Endothelial cell (in vitro differentiated cells): ENCODE measurements at places on chromosomes 12 and 14. TPM values are rescaled to one million over a fixed set of nuclear protein-coding genes. Genes with fewer than 3 reads are reported as not detected.

GRCh38 chr14:30528119-30528518 is 30.8 kb upstream of the G2E3 start:
- no peak for DNase-seq

- no peak for DNase-seq
These were observed 1.6 kb downstream of the RHOJ start for GRCh38 chr14:63205866-63206265.

DNA sequence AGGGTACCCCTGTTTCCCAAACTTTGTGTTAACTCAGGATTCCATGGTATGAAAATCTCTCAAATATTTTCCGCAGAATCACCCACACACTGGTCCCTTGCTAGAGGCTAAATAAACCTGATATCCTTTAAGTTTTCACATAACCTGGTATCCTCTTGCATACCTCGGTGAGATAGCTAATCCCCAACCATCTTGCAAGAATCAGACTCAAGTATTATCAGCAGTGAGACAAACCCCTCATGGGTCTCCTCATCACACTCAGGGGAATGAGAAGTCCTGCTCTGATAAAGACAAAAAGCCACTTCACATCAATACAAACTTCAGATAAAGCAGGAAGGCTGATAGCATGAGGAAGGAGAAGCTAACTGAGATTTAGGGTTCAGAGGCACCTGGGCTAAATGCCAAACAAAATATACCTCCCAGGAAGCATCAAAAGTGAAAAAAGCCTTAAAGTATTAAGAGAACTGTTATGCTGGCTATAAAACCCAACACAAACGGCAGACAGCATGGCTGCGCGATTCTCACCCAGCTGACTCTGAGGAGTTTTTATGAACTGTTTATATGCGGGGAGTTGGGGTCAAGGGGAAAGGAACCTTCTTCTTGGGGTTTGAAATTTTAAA is 96.5 kb downstream of the FOXN3 start:
- no peak for DNase-seq

- no peak for DNase-seq
These were observed 118.6 kb upstream of the SYT1 start for GRCh38 chr12:78746001-78746400.

DNA sequence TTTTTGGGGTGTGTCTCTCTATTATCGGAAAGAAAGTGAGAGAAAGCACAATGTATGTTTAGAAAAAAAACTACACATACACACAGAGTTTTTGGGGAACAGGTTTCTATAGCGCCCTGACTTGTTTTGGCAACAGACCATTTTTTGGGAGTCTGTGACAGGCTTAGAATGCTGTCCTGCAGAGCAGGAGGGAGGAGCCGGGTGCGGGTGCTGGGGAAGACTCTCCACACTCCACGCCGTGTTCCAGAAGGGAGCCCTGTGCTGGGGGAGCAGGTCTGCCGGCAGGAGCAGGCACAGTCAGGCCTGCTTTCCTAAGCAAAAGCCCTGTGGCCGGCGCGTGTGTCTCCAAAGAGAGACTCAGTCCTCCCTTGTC is 26.5 kb downstream of the CD9 start:
- DNase-seq, result no peak

- no peak for DNase-seq
These were observed 179.9 kb upstream of the EEA1 start for GRCh38 chr12:93108985-93109384.

DNA sequence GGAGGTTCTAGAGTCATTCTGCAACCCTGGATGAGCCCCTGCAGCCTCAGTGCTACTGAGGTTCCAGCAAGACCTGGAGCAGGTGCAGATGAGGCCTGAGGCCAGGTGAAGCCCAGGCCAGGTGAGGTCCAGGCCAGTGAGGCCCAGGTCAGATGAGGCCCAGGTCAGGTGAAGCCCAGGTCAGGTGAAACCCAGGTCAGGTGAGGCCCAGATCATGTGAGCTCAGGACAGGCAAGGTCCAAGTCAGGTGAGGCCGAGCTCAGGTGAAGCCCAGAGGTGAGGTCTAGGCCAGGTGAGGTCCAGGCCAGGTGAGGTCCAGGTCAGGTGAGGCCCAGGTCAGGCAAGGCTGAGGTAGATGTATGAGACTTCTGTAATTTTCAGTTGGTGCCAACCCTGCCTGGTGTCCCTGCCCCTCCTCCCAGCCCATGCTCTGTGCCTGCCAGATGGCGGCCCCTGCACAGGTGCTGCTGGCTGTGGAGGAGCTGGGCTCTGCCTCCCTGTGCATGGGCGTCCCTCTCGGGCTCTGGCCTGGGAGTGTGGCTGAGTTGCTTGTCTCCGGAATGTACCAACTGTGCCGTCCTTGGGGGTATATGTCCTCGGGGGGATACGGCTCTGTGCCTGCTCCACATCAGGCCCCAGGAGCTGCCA is 388.5 kb downstream of the TMEM121 start:
- no peak for DNase-seq

DNA sequence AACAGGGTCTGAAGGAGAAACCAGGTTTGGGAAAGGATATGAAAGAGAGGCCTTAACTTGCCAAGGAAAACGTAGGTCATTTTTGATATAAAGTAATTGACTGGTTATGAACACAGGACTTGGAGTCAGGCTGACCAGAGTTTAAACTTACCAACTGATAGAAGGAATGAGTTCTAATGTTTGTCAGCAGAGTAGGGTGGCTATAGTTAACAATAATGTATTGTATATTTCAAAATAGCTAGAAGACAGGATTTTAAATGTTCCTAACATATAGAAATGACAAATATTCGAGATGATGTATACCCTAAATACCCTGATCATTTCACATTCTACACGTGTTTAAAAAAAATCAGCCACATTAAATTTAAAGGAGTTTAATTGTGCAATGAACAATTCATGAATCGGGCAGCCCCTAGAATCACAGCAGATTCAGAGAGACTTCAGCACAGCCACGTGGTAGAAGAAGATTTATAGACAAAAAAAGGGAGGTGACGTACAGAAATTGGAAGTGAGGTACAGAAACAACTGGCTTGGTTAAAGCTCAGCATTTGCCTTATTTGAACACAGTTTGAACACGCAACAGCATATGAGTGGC is 52.5 kb upstream of the PLEKHG7 start:
- no peak for DNase-seq

- no peak for DNase-seq
These were observed 6.6 kb downstream of the CACNA2D4 start for GRCh38 chr12:1911598-1912575.

DNA sequence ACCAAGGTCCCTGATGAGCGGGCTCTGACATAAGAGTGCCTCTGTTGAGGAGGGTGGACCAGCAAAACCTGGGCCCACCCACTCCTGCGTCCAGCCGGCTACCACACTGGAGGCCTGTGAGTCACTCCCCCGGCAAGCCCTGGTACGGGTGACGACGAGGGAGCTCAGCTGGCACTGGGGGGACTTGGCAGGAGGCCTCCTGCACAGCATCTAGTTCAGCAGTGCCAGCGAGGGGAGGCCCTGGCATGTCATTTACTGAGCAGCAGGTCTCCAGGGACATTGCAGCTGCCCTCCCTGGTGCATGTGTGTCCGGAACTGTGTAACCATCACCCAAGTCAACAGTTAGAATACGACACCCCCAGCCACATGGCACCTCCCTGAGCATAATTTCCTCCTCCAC is 24.4 kb downstream of the CD9 start:
- no peak for DNase-seq

DNA sequence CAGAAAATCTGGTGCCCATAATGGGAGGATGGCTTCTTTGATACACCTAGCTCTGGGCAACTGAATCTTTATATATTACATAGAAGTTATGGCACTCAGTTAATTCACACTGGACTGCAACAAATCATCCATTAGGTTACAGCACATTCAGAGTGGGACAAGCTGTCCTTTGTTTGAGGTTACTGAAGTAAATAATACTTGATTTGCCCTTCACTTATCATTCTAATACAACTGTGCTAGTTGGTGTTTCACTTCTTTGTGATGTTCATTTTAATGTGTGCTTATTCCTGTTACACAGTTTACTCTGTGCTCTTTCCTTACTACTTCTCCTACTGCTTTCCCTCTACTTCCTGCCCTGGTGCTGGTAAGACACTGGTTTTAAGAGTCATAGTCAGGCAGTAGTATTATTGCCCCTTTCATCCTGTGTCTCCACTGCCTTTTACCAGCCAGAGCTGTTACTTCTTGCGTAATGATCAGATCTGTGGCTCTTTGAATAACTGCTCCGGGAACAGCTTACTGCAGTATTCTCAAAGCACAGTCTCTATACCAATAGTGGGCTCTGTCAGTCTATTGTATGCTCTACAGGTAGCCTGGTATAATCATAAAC is 36.4 kb upstream of the GXYLT1 start:
- DNase-seq, result no peak

GRCh38 chr14:99850709-99851108 is 57.5 kb downstream of the EML1 start:
- DNase-seq, result no peak

The PLEKHG7 gene
- not detected for total RNA-seq

The PRB3 gene
- not detected for total RNA-seq

The SSPN gene
- 2.7 TPM for total RNA-seq

The TBC1D30 gene
- total RNA-seq, result 3.6 TPM

The RNASE3 gene
- not detected for total RNA-seq

The PRH2 gene
- not detected for total RNA-seq

The OR10A7 gene
- not detected for total RNA-seq

The CLEC6A gene
- not detected for total RNA-seq
